CD8-positive, alpha-beta T cell (primary cell): ENCODE measurements at places on chromosomes 4 and X.
A peak's percentile ranks its signal among the peaks of the same experiment; 100 is the strongest.

DNA sequence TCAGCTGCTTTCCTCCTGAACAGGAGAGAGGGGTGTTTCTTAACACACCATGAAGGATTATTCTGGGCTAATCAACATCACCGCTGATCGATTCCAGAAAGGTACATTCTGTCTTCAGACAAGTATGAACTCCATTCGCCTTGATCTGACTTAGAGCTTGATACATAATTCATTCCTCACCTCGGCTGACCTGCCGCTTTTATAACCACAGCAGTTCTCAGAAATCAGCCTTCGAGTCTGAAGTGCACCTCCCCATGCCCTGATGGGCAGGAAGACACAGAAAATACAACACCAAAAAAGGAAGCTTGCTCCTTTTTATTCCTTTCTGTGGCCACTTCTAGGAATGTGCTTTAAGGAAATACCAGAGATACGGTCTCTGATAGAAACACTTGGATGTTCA, 85.7 kb downstream of the JAKMIP1 start:
- no peak for DNase-seq

DNA sequence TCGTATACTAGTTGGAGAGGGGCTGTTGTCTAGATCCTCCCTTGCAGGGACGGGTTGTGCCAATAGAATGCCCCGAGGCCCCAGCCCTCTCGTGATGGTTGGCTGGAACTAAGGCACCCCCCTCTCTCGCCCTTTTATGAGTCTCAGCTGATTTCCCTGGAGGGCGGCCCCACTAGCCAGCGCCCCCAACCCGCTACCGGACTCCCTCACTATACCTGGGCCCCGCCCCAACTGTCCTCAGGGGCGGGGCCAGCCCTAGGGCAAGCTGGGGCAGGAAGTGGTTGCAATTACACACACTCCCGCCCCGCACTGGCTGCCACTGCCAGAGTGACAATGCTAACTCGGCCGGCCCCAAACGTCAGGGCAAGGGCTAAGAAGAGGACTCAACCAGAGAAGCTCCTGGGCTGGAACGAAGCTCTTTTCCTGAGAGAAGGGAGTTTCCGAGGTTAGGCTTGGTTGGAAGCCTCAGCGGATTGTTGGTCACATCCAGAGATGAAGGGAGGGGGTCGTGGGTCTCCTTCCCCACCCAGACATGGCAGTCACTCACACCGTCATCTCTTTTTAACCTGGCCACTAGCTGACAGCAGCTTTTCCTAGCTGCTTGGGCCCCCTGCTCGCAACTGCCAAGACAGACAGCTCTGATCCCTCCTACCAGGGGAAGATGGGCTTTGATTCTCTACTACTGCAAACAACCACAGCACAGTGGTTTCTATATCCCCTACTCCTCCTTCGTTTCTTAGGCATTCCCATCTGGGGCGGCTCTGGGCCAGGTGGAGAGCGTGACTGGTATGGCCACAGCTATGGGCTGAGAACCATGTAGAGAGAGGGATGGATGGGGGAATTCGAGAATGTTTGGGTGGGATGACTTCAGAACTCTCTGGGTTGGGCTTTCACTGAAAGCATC, 21.0 kb upstream of the BCORL1 start:
- DNase-seq = peak; percentile 79

DNA sequence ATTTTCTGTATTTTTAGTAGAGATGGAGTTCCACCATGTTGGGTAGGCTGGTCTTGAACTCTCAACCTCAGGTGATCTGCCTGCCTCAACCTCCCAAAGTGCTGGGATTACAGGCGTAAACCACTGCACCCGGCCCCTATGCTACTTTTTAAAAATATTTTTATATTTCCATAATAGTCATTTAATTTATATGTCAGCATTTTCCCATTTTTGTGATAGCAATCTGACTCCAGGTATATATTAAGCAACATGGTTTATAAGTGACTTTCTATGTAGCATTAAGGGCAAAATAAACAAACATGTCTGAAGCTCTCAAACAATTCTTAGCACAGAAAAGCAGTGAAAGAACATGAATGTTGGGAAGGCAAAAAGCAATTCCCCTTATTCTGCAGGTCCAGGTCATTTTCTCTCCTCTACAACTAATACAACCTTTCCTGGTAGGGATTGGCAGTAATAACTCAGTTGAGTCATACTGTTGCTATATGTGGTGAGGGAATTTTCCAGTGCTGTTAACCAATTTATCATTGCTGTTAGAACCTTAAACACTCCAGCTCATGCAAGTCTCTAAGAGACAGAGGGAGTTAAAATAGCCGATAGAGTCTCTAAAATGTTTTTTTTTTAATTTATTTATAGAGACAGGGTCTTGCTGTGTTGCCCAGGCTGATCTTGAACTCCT, 24.0 kb downstream of the SMIM14 start:
- no peak for DNase-seq

DNA sequence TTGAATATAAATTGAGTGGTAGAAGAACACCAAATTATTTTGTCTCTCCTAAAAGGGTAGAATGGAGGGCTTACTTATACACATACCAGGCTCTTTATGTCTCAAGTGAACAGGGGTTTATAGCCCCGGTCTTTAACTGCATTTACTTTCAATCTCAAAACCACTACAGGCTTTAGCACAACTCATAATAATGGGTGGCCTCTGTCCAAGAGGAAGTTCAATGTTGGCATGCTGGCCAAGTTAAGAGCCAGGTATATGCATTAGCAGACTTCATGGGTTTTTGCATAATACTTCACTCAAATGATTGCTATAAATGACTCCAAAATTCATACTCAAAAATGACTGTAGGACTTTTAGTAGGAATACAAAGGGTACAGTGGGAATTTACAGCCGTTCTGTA, 118.5 kb upstream of the OTUD4 start:
- DNase-seq = no peak

DNA sequence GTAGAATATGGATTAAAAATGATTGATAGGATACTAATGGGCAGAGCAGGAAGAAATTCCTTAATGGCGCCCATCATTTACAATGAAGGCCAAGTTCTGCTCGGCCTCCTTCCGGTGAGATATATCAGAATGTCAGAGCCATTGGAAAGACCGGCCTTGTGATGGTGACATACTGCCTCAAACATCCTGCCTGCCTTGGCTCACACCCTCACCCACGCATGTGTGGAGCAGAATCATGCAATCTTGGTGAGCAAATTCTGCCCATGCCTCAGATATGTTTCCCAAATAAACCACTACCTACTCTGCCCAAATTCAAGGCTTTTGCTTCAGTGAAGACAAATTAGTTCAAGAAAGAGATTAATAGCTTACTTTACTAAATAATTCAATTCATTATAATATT, 163.3 kb downstream of the MID1 start:
- DNase-seq = no peak

DNA sequence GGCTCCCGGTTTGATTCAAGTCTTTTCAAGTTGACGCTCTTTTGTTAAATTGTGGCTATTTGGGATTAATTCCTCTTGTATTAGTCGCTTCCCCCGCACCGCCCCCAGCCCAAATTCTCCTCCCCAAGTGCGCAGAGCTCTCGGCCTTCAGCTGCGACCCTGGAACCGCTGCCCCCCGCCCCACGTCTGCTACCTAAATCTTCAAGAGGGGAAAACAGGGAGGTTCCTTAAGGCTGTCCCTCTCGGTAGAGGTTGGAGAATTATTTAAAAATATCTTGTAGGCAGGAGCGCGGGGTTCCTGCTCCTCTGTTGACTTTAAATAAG, 860 bp upstream of the RPS6KA3 start:
- DNase-seq = no peak
